ENCODE measurements at places on chromosomes 1 and 21.

- no peak for DNase-seq
Observed at GRCh38 chr1:56200442-56200841, 378.9 kb downstream of the PLPP3 start.

DNA sequence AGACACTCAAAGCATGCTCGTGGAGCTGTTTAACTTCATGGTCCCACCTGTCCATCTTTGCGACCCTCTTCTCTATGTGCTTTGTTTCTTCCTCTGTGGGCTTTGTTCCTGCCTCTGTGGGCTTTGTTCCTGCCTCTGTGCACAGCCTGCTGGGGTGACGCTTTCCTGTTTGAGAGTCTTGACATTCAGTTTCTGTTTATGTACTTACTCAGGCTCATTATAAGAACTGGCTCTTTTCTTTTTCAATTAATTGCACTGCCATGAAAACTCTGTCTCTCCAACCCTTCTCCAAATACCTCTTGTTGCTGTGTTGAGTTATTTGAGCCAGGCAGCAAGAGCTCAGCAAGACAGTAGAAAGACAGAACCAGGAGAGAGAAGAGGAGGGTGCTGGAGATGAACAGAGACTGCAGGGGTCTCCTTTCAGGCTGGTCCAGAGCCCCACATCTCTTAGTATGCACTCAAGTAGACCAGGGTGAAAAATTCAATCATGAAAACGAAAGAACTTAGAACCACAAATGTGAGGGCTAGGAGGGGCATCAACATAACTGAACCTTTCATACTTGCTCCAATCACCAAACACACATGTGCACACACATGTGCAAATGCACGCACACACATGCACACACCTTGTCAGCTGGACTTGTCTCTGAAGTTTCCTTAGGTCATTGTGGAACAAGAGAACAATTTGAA lies 88.3 kb upstream of the SGIP1 start:
- DNase-seq, result no peak

DNA sequence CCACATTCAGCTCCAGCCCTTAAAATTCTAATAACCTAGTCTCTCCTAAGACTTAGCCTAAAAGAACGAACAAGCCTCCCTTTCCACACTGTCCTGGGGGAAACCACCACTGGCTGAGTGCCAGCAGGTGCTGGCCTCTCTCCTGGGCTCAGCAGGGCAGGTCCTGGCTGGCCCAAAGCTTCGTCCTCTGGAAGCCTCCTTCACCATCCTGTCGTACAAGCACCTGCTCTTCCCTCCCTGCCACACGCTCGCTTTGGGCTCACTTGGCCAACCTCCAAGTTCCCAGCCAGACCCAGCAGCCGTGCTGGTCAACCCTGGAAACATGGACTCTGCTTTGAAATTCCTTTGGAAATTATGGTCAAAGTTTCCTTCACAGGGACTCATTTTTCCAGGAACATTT lies 58.2 kb upstream of the SLC25A33 start:
- DNase-seq, result no peak

- no peak for DNase-seq
Observed at GRCh38 chr1:1031659-1032235, 11.8 kb downstream of the AGRN start.

GRCh38 chr1:233064988-233065387 lies 114.6 kb downstream of the NTPCR start:
- no peak for DNase-seq

- no peak for DNase-seq
Observed at GRCh38 chr21:38326899-38327298, 70.1 kb downstream of the KCNJ15 start.

GRCh38 chr1:234611847-234612351 lies 1.9 kb upstream of the IRF2BP2 start:
- DNase-seq, result no peak

DNA sequence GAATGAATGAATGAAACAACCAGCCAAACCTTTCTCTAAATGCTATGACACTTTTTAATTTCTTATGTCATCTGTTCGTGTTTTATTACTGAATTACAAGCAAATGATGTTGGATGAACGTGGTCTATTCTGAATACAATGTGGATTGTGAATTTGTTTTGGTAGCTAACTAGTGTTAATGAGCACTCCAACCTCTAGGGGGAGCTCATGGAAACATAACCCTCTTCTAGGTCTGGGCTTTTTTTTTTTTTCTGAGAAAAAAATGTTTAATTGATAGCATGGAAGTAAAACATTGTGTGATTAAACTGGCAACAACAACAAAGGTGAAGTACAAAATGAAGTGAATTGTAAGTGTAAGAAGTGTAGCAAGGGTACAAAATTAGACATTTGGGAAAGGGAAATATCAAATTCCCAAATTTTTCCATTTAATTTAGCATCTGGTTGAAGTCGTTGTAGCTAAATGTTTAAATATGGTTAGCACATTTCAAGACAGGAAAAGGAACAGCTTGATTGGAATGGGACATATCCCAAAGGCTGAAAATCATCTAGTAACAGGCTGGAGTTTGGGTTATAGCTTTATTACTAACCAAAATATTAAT lies 42.6 kb upstream of the PTGS2 start:
- no peak for DNase-seq
